ENCODE measurements at places on chromosomes 5 and 9.
A peak's percentile ranks its signal among the peaks of the same experiment; 100 is the strongest.

GRCh38 chr5:87048156-87048555 lies 219.5 kb upstream of the RASA1 start:
- DNase-seq, result no peak

- DNase-seq, result no peak
Observed at GRCh38 chr9:77807281-77807683, 159.2 kb upstream of the GNA14 start.

GRCh38 chr9:26975728-26976707 lies 19.8 kb downstream of the IFT74 start:
- DNase-seq, result peak; percentile 26

- no peak for DNase-seq
Observed at GRCh38 chr5:2750758-2751464, 566 bp downstream of the IRX2 start.

DNA sequence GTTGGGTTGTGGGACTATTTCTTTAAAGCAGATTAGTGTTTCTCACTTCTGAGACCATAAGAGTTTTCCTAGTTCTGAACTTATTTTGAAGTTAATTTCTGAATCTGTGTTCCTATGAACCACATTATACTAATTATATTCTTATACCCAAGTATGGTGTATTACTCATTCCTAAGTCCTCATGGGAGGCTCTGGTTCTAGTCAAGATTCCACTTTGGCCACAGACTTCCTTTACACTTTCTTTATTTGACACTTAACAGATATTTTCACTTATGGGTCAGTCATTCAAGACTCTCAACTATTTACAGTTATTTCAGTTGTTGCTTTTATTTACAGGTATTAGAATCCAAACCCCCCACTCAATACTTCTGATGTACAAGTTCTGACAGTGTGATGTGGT lies 937.2 kb upstream of the TYRP1 start:
- DNase-seq, result no peak

- DNase-seq, result no peak
Observed at GRCh38 chr9:124454791-124455443, 4.7 kb downstream of the ADGRD2 start.

DNA sequence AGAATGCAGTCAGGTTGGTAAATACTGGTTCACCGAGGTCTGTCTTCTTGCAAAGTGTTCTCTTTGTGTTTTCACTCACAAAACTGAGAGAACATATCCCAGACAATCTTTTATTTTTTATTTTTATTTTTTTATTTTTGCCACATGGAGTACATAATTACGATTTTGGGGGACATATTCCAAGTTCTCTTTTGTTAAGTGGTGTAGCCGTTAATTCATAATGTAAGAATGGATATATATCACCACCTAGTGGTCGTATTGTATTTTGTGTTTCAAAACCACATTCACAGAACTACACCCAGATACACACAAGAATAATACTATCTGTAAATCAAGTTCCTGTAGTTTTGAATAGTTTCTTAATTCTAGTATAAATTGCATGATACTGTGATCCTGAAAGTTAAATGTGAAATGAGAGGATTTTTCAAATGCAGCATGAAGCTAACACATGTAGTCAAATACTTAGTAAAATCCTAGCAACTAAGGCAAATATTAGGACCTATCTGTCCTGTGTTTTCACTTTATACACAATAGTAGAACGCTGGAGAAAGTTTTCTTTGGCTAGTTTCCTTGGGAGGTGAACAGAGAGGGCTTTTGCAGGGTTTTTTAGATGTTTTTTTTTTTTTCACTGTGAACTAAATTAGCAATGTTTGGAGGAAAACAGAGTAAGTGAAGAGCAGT lies 92.7 kb downstream of the VCAN start:
- peak; percentile 39 for DNase-seq

- DNase-seq, result no peak
Observed at GRCh38 chr5:37838933-37839341, 904 bp downstream of the GDNF start.

GRCh38 chr5:120298981-120299380 lies 165.1 kb upstream of the PRR16 start:
- DNase-seq, result no peak

GRCh38 chr9:84493284-84493947 lies 152.9 kb upstream of the SLC28A3 start:
- DNase-seq, result no peak

GRCh38 chr9:38309324-38310195 lies 82.9 kb upstream of the ALDH1B1 start:
- DNase-seq, result no peak

- DNase-seq, result no peak
Observed at GRCh38 chr9:7201196-7201595, 443.4 kb downstream of the KDM4C start.

DNA sequence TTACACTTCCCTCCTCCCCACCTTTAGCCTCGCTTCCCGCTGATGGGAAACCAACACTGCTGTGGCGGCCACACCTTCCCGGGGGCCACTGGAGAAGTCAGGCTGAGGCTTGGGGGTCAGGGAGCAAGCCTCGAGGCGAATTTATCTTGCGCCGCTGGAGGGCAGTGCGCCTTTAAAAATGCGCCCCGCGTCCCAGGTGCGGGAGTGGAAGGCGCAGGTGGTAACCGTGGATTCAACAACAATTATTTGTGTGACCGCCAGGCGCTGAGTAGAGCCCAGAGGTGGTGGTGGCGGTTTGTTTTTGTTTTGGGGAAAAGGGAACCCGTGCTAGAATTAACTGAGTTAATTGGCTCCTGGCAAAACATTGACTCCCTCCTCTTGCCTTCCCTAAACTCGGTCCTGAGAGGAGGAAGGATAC lies 1.1 kb downstream of the CFAP77 start:
- peak; percentile 79 for DNase-seq

GRCh38 chr9:129242971-129243561 lies 65.0 kb upstream of the IER5L start:
- no peak for DNase-seq

DNA sequence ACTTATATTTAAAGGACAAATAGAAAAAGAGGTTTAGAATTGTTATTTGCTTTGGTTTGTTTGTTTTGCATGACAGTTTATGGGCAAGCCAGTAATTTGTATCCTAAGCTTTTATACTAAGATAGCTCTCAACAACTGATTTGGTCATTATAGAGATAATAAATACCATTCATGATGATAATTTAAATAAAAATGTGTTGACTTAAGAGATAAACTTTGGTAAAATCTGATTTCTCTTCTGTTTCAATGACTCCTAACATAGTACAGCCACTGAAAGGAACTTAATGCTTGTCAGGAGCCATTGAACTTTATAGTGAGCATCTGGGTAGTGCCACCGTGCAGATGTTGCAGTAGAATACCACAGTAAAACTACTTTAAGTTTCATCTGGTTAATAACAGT lies 160.7 kb upstream of the ACOT12 start:
- no peak for DNase-seq

DNA sequence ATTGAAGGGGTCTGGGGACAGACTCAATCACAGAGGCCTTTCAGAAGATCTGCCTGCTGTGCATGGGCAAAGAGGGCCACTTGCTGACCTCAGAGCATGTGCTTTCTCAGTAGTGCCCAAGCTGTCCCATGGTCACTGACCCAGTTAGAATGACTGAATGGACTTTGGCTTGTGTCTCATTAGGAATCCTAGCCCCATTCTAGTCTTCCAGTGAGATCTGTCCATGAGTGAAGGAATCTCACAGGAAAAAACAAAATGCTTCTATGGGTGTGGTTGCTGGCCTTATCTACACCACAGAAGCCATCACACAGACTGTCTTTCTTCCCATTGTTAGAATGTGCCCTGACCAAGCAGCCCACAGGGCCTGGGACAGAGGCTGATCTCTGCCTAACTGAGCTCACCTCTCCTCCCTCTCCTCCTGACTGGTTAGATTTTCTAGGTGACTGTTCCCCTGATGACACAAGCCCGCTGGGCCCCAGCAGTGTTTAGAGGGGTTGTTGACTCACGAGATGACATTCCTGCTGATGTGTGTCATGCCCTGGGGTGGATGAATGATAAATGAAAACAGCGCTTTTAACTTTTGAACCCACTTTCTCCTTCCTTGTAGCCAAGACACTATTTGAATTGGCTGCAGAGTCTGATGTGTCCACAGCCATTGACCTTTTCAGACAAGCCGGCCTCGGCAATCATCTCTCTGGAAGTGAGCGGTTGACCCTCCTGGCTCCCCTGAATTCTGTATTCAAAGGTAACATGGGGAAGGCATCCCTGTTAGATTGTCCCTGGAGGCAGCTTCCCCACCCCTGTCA lies 24.8 kb downstream of the TGFBI start:
- DNase-seq, result no peak

GRCh38 chr9:96241391-96241809 lies 60.6 kb downstream of the HSD17B3 start:
- DNase-seq, result peak; percentile 30

DNA sequence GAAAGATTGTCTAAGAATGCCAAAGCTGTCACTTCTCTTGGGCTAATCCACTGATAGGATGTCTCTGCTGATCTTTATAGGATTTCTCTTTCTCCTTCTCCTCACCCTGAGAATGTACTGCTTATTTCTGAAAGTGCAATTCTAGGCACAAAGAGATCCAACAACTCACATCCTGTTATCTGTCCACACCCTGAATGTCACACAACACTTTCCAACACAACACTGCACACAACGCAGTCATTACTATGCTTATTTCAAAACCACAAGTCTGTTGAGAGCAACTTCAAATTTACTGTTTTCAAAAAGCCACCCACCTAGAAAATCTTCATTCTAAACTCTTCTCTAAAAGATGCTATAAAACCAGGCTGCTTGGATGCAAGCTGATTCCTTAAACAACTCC lies 215.0 kb downstream of the ROR2 start:
- no peak for DNase-seq

Measured in CD4-positive, alpha-beta T cell treated with Interleukin-12 subunit alpha and Interleukin-12 subunit beta, for 1 hour (primary cell).